ENCODE measurements at places on chromosomes 4 and X. TPM values are rescaled to one million over a fixed set of nuclear protein-coding genes. Genes with fewer than 3 reads are reported as not detected.

DNA sequence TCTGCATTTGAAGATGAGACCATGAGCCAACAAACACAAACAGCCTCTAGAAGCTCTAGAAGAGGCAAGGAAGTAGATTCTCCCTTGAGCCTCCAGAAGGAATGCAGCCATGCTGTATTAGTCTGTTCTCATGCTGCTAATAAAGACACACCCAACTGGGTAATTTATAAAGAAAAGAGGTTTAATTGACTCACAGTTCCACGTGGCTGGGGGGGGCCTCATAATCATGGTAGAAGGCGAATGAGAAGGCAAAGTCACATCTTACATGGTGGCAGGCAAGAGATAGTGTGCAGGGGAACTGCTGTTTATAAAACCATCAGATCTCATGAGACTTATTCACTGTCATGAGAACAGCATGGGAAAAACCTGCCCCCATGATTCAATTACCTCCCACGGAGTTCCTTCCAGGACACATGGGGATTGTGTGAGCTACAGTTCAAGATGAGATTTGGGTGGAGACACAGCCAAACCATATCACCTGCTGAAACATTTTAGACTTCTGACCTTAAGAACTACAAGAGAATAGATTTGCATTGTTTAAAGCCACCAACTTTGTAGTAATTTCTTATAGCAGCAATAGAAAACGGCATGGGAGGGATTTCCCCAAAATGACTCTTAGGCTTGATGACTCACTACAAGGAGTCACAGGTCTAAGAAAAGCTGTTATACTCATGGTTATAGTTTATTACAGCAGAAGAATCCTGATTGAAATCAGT lies 284.4 kb upstream of the SFRP2 start:
- no peak for DNase-seq

The PRKG2 gene
- 21.0 TPM for total RNA-seq

DNA sequence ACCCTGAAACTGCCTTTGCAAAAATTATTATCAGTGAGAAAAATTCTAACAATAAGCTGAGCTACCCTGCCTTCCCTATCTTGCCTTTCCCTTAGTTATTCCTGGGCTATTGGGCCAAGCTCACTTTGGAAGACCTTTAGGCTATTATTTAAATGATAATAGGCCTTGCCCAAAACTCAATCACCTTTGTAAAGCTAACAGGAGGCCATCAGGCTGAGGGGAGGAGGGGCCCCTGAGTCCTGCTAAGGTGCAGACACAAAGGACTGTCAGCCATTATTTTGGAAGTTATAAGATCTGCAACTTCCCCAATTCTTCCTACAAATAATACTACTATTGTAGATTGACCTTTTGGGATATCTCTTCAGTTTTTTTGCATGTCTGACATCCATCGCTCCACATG lies 278.8 kb upstream of the DIAPH2 start:
- no peak for DNase-seq

DNA sequence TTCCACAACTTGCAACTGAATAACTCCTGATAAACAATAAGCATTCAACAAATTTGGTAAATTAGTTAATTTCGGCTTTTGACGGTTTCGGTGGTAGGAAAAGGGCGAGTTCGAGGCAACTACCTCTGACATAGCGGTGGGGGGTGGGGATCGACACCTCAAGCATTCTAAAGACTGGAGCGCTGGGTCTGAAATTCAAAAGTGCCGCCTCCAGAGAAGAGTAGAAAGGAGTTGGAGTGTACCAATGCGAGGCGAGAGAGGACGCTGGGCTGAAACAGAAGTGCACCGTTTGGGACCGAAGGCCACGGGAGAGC lies 725 bp downstream of the SMC1A start:
- DNase-seq: no peak

- peak; percentile 32 for DNase-seq
Observed at GRCh38 chrX:72110051-72110875, 21.5 kb downstream of the RTL5 start.

- no peak for DNase-seq
Observed at GRCh38 chr4:102091656-102092055, 253.6 kb downstream of the SLC39A8 start.

DNA sequence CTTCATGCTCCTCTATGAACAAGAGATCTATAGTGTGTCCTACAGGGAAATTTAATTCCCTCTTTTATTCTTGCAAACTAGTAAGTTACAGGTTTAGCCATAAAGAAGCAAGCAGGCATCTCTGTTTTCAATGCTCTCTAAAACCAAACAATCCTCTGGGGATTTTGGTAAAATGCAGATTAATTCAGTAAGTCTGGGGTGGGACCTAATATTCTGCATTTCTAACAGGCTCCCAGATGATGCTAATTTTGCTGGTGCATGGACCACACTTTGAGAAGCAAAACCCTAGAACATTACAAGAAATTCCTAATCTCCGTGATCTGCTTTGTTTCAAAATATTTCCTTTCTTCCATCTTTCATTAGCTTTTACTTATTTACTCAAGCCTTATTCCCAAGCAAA lies 344.9 kb downstream of the PACRGL start:
- DNase-seq: no peak

DNA sequence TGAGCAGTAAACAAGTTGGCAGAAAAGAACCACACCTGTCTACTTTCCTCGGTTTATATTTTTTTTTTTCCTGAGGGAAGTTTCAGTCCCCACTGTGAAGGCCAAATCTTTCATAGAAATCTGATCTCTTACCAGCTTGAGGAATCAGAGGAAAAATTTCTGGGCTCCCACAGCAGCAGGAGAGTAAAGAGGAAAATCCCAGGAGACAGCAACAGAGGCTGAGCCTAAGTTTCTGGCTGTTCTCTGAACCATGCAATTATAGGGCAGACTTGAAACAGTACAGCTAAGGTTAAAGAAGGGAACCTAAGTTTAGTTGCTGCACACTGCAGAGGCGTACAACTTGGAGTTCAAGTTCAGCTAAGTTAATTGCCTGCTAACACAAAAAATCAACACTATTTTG lies 1090.9 kb upstream of the INTU start:
- no peak for DNase-seq

The RTL3 gene
- total RNA-seq: not detected

The IL1RAPL2 gene
- total RNA-seq: not detected

The RIBC1 gene
- 3.0 TPM for total RNA-seq

DNA sequence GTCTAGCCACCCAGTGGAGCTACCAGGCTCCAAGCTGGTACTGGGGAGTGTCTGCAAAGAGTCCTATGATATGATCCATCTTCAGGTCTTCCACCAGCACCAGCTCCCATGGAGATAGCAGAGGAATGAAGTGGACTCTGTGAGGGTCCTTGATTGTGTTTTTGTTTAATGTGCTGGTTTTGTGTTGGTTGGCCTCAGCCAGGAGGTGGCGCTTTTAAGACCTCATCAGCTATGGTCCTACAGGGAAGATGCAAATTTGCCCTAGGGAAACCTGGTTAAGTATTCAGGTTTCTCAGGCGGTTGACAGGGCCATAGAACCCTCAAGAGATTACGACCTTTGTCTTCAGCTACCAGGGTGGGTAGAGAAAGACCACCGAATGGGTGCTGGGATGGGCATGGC lies 1141.1 kb downstream of the STIM2 start:
- DNase-seq: no peak
